ENCODE measurements at places on chromosomes 11 and 22. TPM values are rescaled to one million over a fixed set of nuclear protein-coding genes. Genes with fewer than 3 reads are reported as not detected.

Gene SLCO2B1
- 10.2 TPM for polyA plus RNA-seq

Gene RASGRP2
- polyA plus RNA-seq: 19.3 TPM

Gene IGF2
- polyA plus RNA-seq: 3,768 TPM

Gene CALCA
- not detected for polyA plus RNA-seq

Gene SYT7
- polyA plus RNA-seq: 2.0 TPM

Gene SMCO4
- 14.1 TPM for polyA plus RNA-seq

Gene SLC6A5
- not detected for polyA plus RNA-seq

Gene FOLR3
- not detected for polyA plus RNA-seq

Gene KRTAP5-10
- not detected for polyA plus RNA-seq

Gene ZP1
- polyA plus RNA-seq: not detected

Gene SERPING1
- 187 TPM for polyA plus RNA-seq

Gene ACTN3
- 58.4 TPM for polyA plus RNA-seq

Gene GPR83
- polyA plus RNA-seq: 0.22 TPM

Gene INS
- not detected for polyA plus RNA-seq

Gene LARGE2
- 0.22 TPM for polyA plus RNA-seq

Gene OTOG
- polyA plus RNA-seq: 0.04 TPM

Gene MUC6
- polyA plus RNA-seq: 0.29 TPM

Gene INPP5J
- polyA plus RNA-seq: 1.1 TPM

Gene OR52I1
- 0.05 TPM for polyA plus RNA-seq

Gene GDPD4
- polyA plus RNA-seq: 0.22 TPM

Gene TPBGL
- 0.20 TPM for polyA plus RNA-seq

Gene LRRC56
- 8.2 TPM for polyA plus RNA-seq

Gene APOBEC3G
- 5.3 TPM for polyA plus RNA-seq

Gene TMEM223
- polyA plus RNA-seq: 16.9 TPM

Gene GAS2
- not detected for polyA plus RNA-seq

Gene OR5A2
- polyA plus RNA-seq: not detected

Gene MRPL21
- polyA plus RNA-seq: 44.6 TPM

Gene B3GAT3
- not detected for polyA plus RNA-seq

Gene CCDC15
- polyA plus RNA-seq: 3.1 TPM

Gene TREH
- not detected for polyA plus RNA-seq

Gene SLC37A2
- 3.2 TPM for polyA plus RNA-seq

Gene MED15
- 91.0 TPM for polyA plus RNA-seq

Gene LRRC51
- polyA plus RNA-seq: 6.4 TPM

Gene FUT4
- 7.3 TPM for polyA plus RNA-seq

Gene GRAP2
- 0.50 TPM for polyA plus RNA-seq

Gene FAM76B
- 25.8 TPM for polyA plus RNA-seq

Gene SCN4B
- polyA plus RNA-seq: 2.5 TPM

Gene YDJC
- 4.4 TPM for polyA plus RNA-seq

Gene KCTD14
- polyA plus RNA-seq: 1.5 TPM

Gene ETS1
- 70.3 TPM for polyA plus RNA-seq

Gene CRYBB2
- not detected for polyA plus RNA-seq

All from muscle of arm (tissue), 14 donors.